ENCODE measurements at places on chromosomes 11 and 22.
A peak's percentile ranks its signal among the peaks of the same experiment; 100 is the strongest.

GRCh38 chr22:41907436-41908401, 7.2 kb downstream of the SHISA8 start:
- ATAC-seq: peak; percentile 70

DNA sequence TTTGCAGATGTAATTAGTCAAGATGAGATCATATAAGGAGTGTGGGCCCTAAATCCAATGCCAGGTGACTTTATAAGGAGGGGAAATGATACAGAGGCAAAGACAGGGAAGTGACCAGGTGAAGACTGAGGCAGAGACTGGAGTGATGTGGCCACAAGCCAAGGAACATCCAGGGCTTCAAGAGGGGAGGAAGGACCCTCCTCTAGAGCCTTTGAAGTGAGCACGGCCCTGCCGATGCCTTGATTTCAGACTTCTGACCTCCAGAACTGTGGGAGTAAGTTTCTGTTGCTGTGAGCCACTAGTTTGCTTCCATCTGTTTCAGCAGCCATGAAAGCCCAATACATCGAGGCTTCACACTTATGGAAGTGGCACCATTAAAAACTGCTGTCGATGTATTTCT, 78.7 kb downstream of the SHANK2 start:
- ATAC-seq: no peak

GRCh38 chr22:24175160-24175808, 6.0 kb upstream of the SUSD2 start:
- peak; percentile 72 for ATAC-seq

GRCh38 chr11:44608991-44609782, 43.7 kb downstream of the CD82 start:
- ATAC-seq: peak; percentile 50

GRCh38 chr11:121446752-121447156, 5.4 kb upstream of the SORL1 start:
- ATAC-seq: no peak

DNA sequence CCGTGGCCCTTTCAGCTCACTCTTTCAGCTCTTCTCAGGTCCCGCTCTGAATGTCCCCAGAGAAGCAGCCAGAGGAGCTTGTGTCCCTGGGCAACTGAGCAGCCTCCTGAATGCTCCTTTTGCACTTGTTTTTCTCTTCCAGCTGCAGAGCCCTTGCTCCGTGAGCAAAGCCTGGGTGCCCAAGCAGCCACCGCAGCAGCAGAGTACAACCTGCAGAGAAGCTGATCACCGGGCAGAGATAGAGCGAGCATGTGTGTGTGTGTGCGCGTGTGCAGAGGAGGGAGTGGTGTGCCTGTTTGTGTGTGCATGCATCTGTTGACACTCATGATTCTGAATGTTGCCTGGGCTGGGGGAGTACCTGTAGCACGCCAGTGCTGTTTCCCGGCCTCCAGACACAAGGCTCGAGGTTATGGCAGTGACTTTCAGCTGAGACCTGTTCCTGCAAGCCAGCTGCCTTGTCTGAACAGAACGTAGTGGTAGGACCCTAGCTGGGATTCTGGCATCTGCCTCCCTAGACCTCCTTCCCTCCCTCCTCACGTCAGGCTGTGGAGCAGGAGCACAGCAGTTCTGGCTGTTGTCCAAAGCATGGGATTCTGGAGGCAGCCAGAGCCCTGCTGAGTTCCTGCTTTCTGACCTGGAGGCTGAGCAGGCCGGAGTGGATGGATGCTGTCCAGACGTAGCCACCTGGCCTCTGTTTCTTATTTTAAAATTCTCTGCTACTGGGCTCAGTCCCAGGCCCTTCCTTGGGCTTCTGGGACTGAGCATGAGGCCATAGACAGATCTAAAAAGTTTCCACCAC, 4.5 kb upstream of the MAPK8IP1 start:
- no peak for ATAC-seq

GRCh38 chr11:19092850-19093249, 24.1 kb upstream of the ZDHHC13 start:
- ATAC-seq: no peak

DNA sequence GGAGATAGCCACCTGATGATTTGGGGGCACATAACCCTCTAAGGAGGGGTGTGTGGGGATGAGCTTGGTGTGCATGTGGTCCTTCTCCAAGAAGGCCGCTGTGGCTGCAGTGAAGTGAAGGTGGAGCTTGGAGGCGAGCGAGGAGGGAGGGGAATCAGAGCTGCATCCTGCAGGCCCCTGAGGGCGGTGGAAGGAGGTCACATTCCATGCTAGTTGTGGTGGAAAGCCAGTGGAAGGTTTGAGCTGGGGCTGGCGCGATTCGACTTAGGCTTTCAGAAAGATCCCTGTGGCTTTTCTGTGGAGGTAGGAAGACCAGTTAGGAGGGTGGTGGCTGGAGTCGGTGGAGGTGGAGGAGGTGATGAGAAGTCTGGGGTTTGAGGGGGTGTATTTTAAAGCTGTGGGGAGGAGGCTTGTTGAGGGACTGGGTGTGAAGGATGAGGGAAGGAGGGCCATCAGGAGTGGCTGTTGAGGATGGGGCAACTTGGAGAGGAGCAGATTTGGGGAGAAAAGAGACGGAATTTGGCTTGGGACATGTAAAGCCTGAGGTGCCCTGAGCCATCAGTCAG, 62.0 kb downstream of the TBC1D22A start:
- no peak for ATAC-seq

DNA sequence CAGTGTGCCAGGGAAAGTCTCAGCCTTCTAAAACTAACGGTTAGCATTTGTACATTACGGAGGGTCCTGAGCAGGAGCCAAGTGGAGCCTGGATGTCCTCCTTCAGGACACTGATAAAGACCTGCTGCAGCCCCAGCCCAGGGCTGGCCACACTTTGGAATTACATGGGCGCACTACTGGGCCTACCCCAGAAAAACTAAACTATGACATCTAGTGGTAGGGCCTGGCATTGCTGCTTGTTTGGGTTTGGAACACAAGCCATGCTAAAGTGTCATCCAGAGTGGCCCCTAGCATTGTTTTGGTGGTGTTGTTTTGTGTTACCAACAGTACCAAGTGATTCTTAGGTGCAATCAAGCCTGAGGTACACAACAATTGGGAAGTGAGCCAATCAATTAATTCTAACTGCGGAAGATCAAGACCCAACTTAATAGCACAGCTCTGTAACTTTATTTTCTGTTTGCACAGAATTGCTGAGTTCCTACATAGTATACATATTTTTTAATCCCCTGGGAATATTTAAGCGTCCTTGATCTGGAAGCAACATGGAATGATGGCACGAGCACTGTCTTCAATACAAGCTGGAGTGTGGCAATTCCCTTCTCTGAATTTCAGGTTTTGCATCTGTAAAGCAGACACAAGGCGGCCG, 340.7 kb downstream of the LARGE1 start:
- ATAC-seq: peak; percentile 52

DNA sequence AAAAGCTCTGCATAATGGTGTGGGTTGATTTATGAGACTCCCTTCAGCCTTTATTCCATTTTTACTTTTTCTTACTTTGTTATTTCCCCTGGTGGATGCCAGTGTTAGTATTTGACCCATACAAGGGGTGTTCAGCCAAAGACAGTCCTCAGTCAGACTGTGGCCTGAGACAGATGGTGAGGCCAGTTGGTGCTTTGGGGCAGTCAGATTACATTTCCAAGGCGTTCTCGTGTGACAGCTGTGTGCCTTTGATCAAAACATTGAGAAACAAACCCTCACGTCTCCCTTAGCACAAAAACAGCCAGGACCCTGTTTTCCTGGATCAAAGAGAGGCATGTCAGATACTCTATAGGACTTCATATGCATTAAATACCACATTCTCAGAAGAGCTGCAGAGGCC, 31.3 kb upstream of the SLN start:
- ATAC-seq: no peak

GRCh38 chr11:126423743-126424142, 68.3 kb downstream of the ST3GAL4 start:
- ATAC-seq: no peak

GRCh38 chr11:114562166-114562916, 2.7 kb upstream of the NXPE1 start:
- no peak for ATAC-seq

- ATAC-seq: no peak
These were observed 28.5 kb upstream of the CARD16 start for GRCh38 chr11:105073456-105074165.

DNA sequence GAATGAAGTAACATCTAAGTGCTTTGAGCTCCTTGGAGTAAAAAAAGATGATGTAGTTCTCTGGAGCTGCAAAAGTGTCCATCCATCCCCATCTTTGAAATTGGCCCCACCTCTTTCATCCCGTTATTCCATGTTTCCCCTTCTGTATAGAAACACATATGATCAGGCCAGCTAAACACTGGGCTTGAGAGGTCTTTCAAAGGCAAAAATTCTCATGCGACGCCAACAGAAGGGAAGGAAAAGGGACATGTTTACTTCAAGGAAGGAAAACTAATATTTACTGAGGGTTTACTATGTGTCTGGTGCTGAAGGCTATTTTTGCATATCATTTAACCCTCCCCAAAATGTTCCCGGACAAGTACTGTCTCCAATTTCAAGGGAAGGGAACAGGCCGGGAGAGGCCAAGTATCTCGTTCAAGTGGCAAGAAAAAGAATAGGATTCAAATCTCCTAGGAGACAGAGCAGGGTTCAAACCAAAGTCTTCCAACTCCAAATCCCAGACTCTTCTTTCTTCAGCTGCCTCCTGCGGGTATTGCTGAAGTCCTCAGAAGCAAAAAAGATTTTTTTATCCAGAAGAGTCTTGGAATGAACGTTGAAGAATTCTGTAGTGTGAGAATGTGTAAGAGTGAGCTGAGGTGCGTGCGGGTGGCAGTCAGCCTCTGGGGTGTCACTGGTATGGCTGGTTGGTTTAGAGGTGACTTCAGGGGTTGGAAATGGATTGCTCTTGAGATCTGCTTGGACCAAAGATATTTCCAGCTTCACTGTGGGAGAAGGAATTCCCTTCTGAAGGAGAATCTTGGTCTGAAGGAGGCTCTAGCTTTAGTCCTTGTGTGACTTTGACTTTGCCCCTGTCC, 10.1 kb downstream of the TECTA start:
- ATAC-seq: no peak

DNA sequence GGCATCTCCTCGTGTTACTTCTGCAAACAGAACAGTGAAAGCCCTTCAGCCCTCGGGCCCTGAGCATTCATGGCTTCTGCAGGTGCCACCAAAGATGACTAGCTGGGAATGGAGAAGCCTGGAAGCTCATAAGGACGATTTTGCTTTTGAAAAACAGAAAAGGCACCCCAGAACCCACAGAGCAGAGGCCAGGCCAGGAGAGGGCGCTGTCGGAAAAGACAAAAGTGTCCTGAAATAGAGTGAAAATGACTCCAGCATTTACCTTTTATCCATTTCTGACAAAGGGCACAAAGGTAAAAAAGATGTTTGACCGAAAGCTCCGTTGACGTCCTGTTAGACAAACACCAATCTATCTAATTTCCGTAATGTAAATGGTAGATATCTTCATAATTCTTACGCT, 37.6 kb downstream of the ZNF195 start:
- ATAC-seq: no peak

GRCh38 chr11:103699216-103699615, 337.2 kb upstream of the DDI1 start:
- ATAC-seq: no peak

DNA sequence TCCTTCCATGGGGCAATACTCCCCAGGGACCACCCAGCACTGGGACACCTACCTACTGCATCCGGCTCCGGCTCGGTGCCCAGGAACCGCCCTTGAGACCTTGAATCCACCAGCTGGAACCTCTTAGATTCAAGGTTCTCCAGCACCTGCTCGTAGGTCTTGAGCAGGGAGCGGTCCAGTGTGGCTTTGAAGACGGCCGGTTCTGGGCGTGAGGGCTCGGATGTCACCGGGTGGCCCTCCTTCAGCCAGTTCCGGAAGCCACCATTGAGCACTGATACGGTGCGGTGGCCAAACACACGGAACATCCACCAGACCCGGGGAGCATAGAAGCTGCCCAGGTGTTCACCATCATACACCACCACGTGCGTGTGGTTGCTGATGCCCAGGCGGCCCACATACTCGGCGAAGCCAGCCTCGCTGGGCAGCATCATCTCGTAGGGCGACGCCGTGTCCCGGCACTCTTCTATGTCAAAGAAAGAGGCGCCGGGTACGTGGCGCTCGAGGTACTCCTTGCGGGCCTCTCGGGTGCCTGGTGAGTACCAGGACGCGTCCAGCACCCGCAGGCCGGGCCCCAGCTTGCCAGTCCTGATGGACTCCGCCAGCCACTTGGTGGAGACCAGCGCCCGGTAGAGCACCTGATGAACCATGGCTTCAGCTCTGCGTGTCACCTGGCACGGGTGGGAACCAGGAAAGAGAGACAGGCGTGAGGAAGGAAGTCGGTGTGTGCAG, 997 bp downstream of the TST start:
- no peak for ATAC-seq

GRCh38 chr22:36713436-36713835, 9.9 kb upstream of the CACNG2 start:
- ATAC-seq: no peak

DNA sequence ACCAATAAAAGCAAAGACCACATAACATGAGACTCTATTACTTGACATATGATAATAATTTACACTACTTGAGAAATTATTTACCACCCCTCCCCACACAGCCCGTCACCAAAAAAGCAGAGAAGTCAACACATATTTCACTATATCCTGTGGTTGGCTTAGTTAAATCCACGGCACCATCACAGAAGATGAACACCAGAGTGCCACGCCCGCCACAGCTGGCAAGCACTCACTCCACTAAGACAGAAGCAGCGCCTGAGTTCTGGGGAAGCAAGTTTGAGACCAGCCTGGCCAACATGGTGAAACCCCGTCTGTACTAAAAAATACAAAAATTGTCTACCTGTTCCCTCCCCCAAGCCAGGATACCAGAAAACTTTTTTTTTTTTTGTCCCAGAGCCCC, 53.1 kb downstream of the PACSIN2 start:
- no peak for ATAC-seq

GRCh38 chr11:106624377-106624776, 393.9 kb downstream of the GUCY1A2 start:
- ATAC-seq: no peak

- no peak for ATAC-seq
These were observed 1.7 kb downstream of the FERMT3 start for GRCh38 chr11:64208086-64208795.

GRCh38 chr11:121452609-121453150, at the start of gene SORL1-AS1:
Gene SORL1-AS1, minus strand, starts transcription at chr11:121452967.
- peak; percentile 60 for ATAC-seq

DNA sequence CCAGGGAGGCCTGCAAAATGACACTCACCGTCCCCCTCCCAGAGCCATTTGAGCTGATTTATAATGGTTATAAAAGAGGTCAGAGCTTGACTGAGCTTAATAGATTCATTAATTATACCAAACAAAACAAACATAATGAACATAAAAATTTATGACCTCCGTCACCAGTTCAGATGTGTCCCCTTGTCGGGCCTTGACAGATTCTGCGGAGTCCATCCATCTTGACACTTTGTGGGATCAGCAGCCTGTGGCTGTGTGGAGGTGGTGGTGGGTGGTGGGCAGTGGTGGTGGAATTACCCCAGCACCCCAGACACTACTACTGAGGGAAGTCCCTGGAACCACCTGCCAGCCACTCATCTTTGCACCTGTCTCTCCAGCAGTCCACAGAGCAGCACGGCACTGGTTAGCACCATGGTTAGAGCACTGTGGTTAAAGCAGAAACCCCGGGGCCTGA, 83.5 kb downstream of the DSCAML1 start:
- no peak for ATAC-seq

GRCh38 chr11:93541884-93542810, 1.0 kb downstream of the SMCO4 start:
- peak; percentile 56 for ATAC-seq
